ENCODE measurements at places on chromosomes 11 and 22. TPM values are rescaled to one million over a fixed set of nuclear protein-coding genes. Genes with fewer than 3 reads are reported as not detected.

Gene IGF2
- polyA plus RNA-seq, result 5,095 TPM

Gene SCUBE1
- 0.10 TPM for polyA plus RNA-seq

Gene MICAL2
- polyA plus RNA-seq, result 20.3 TPM

Gene APOL1
- 7.0 TPM for polyA plus RNA-seq

Gene PHF21B
- polyA plus RNA-seq, result 0.28 TPM

Gene ART5
- polyA plus RNA-seq, result 4.1 TPM

Gene TNNI2
- 3,747 TPM for polyA plus RNA-seq

Gene VPS26B
- polyA plus RNA-seq, result 29.0 TPM

Gene KDM4D
- 1.5 TPM for polyA plus RNA-seq
